Gastrocnemius medialis (tissue), 4 donors: ENCODE measurements at places on chromosomes 1 and 21. TPM values are rescaled to one million over a fixed set of nuclear protein-coding genes. Genes with fewer than 3 reads are reported as not detected.
A peak's percentile ranks its signal among the peaks of the same experiment; 100 is the strongest.

The TSTD1 gene
- 8.6 TPM for total RNA-seq

- H3K4me3 ChIP-seq, result no peak overlapping the region
- H3K4me1 ChIP-seq, result no peaks in the 10 kb centered on the region
- no peaks in the 10 kb centered on the region for H3K27me3 ChIP-seq
- no peaks in the 10 kb centered on the region for H3K36me3 ChIP-seq
- no peak for DNase-seq
- no peak overlapping the region for H3K27ac ChIP-seq
These were observed 155.0 kb upstream of the BEND5 start for GRCh38 chr1:48931506-48932192.

- DNase-seq, result no peak
- H3K27ac ChIP-seq, result no peak overlapping the region
- H3K4me1 ChIP-seq, result no peaks in the 10 kb centered on the region
- H3K4me3 ChIP-seq, result no peak overlapping the region
- H3K27me3 ChIP-seq, result no peaks in the 10 kb centered on the region
- no peaks in the 10 kb centered on the region for H3K36me3 ChIP-seq
These were observed 38.2 kb downstream of the PTPRC start for GRCh38 chr1:198677027-198677426.

DNA sequence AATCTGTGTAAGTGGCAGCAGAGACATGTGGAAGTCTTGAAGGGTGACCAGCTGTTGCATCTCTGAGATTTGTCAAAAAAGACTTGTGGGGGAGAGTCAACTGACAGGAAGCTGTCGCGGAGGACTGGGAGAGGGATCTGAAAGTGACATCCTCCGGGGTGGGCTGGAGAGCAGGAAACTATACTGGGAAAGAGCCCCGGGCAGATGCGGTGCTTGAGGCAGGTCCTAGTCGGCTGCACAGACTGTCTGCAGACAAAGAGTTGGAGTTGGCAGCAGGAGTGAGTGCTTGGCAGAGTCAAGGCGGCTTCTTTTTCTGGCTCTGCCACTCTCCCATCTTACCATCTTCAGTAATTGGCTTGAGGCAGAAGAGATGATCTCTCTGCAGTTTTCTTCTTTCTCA is 294.0 kb upstream of the C1orf87 start:
- no peaks in the 10 kb centered on the region for H3K4me1 ChIP-seq
- H3K4me3 ChIP-seq, result no peak overlapping the region
- DNase-seq, result no peak
- no peaks in the 10 kb centered on the region for H3K36me3 ChIP-seq
- no peak overlapping the region for H3K27ac ChIP-seq

The SHISA4 gene
- 365 TPM for total RNA-seq

The DRAM2 gene
- total RNA-seq, result 28.9 TPM

DNA sequence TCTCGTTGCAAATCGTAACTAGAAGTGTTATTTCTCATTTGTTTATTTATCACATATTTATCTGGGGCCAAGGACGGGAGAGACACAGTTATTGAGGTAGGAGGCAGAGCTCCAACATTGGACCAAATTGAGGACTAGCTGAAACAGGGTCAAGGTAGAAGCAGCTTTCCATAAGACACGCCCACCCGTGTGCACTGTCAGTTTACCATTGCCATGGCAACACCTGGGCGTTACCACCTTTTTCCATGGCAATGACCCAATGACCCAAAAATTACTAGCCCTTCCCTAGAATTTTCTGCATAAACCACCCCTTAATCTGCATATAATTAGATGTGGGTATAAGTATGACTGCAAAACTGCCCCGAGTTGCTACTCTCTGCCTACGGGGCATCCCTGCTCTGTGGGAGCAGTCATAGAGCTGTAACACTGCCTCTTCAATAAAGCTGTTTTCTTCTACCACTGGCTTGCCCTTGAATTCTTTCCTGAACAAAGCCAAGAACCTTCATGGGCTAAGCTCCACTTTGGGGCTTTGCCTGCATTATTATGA is 72.7 kb downstream of the FBXO2 start:
- H3K4me3 ChIP-seq, result no peak overlapping the region
- no peaks in the 10 kb centered on the region for H3K27me3 ChIP-seq
- no peaks in the 10 kb centered on the region for H3K4me1 ChIP-seq
- DNase-seq, result no peak
- no peak overlapping the region for H3K27ac ChIP-seq

The AGMAT gene
- total RNA-seq, result 1.9 TPM

- no peaks in the 10 kb centered on the region for H3K36me3 ChIP-seq
- no peak for DNase-seq
- H3K27ac ChIP-seq, result peak overlapping the region; percentile 85
- peaks cover 96% of the 10 kb centered on the region for H3K4me1 ChIP-seq
These were observed 17.7 kb downstream of the TBX15 start for GRCh38 chr1:118970451-118970850.

GRCh38 chr1:246583448-246584185 is 17.4 kb downstream of the CNST start:
- peaks cover 90% of the 10 kb centered on the region for H3K4me1 ChIP-seq
- H3K4me3 ChIP-seq, result no peak overlapping the region
- peak; percentile 73 for DNase-seq
- no peaks in the 10 kb centered on the region for H3K36me3 ChIP-seq
